ENCODE measurements at places on chromosomes 2 and 18. TPM values are rescaled to one million over a fixed set of nuclear protein-coding genes. Genes with fewer than 3 reads are reported as not detected.

The VWA3B gene
- polyA plus RNA-seq = not detected

The FZD7 gene
- polyA plus RNA-seq = 4.9 TPM

The ARHGAP15 gene
- polyA plus RNA-seq = not detected

The AGBL5 gene
- polyA plus RNA-seq = 28.3 TPM

The RGPD4 gene
- 0.01 TPM for polyA plus RNA-seq

The CHRNA1 gene
- polyA plus RNA-seq = not detected

The RAX gene
- not detected for polyA plus RNA-seq

The PIKFYVE gene
- polyA plus RNA-seq = 6.4 TPM

The TUBB8B gene
- not detected for polyA plus RNA-seq

The KIAA2012 gene
- polyA plus RNA-seq = 0.05 TPM

The SLC16A14 gene
- polyA plus RNA-seq = 0.37 TPM

The SERPINB3 gene
- not detected for polyA plus RNA-seq

The CDH2 gene
- polyA plus RNA-seq = 54.0 TPM

The C2orf92 gene
- 1.1 TPM for polyA plus RNA-seq

The NMS gene
- not detected for polyA plus RNA-seq

The HOXD11 gene
- 3.7 TPM for polyA plus RNA-seq

The SMPD4 gene
- 54.6 TPM for polyA plus RNA-seq

The CYP27C1 gene
- 4.6 TPM for polyA plus RNA-seq

The INHA gene
- polyA plus RNA-seq = 0.72 TPM

The DGKD gene
- polyA plus RNA-seq = 98.1 TPM

The WNT6 gene
- 0.08 TPM for polyA plus RNA-seq

The NT5DC4 gene
- not detected for polyA plus RNA-seq

The PMAIP1 gene
- 9.7 TPM for polyA plus RNA-seq

The FOXD4L1 gene
- 0.67 TPM for polyA plus RNA-seq

The ANKRD30BL gene
- polyA plus RNA-seq = not detected

The SKOR2 gene
- polyA plus RNA-seq = not detected

The XDH gene
- 0.71 TPM for polyA plus RNA-seq

The TMEM37 gene
- polyA plus RNA-seq = 3.3 TPM

The ARHGEF33 gene
- polyA plus RNA-seq = 0.14 TPM

The KIF1A gene
- 0.26 TPM for polyA plus RNA-seq

The NCKAP1 gene
- 98.8 TPM for polyA plus RNA-seq

The ADD2 gene
- polyA plus RNA-seq = 18.0 TPM

The GKN1 gene
- polyA plus RNA-seq = 0.90 TPM

The VWC2L gene
- not detected for polyA plus RNA-seq

The PLEKHH2 gene
- 0.92 TPM for polyA plus RNA-seq

The GCG gene
- not detected for polyA plus RNA-seq

The PLA2R1 gene
- polyA plus RNA-seq = 3.6 TPM

The NEU2 gene
- polyA plus RNA-seq = not detected

The CFAP221 gene
- 0.30 TPM for polyA plus RNA-seq

The ALPI gene
- polyA plus RNA-seq = not detected

The GAREM1 gene
- 1.0 TPM for polyA plus RNA-seq

The MAL gene
- polyA plus RNA-seq = not detected

The LDLRAD4 gene
- 4.6 TPM for polyA plus RNA-seq

The APOB gene
- not detected for polyA plus RNA-seq

The CD207 gene
- polyA plus RNA-seq = 0.04 TPM

The MERTK gene
- polyA plus RNA-seq = 1.0 TPM

The SLC25A52 gene
- polyA plus RNA-seq = 0.10 TPM

Data from A549 (cell line).